ENCODE measurements at places on chromosomes 13 and 19. TPM values are rescaled to one million over a fixed set of nuclear protein-coding genes. Genes with fewer than 3 reads are reported as not detected.

- DNase-seq: no peak
Measured at GRCh38 chr19:4844348-4845179, 13.1 kb upstream of the TICAM1 start.

GRCh38 chr19:29667387-29667783 is 2.1 kb downstream of the PLEKHF1 start:
- no peak for DNase-seq

DNA sequence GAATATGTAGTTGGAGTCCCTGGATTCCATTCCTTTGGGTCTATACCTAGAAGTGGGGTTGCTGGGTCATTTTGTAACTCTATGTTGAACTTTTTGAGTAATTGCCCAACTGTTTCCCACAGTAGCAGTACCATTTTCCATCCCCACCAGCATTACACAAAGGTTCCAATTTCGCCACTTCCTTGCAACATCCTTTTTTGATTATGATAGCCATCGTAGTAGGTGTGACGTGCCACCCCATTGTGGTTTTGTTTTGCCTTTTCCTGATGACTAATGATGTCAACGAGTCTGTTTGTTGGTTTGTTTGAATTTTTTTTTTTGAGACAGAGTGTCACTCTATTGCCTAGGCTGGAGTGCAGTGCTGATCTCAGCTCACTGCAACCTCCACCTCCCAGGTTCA is 3.3 kb upstream of the PEX11G start:
- DNase-seq: no peak

- DNase-seq: peak; percentile 88
Measured at GRCh38 chr19:49361438-49362047, 673 bp downstream of the TEAD2 start.

DNA sequence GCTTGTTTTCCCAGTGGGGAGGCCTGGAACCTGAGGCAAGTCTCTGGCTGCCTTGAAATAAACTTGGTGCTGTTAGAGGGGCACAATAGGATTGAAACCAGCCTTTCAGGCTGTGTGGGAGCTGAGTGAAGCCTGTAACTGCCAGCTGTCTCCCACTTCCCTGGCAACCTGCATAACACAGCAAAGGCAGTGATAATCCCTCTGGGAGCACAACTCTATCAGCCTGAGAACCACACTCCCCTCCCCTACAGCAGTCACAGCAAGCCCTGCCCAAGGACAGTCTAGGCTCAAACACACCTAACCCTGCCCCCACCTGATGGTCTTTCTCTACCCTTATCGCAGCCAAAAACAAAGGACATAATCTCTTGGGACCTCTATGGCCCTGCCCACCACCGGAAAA is 683.8 kb upstream of the ATXN8OS start:
- no peak for DNase-seq

GRCh38 chr19:12783849-12784393 is 7.4 kb upstream of the JUNB start:
- DNase-seq: no peak

ZNF765 gene
- total RNA-seq: 33.4 TPM

ZNF677 gene
- 60.5 TPM for total RNA-seq

Measured in GM23338 (cell line).